ENCODE measurements at places on chromosomes 13 and 19. TPM values are rescaled to one million over a fixed set of nuclear protein-coding genes. Genes with fewer than 3 reads are reported as not detected.

Gene CADM4
- 10.5 TPM for polyA plus RNA-seq

Gene ZNF844
- polyA plus RNA-seq = 2.1 TPM

Gene ZNF730
- polyA plus RNA-seq = not detected

Gene IZUMO1
- polyA plus RNA-seq = 1.9 TPM

Gene PDX1
- polyA plus RNA-seq = 26.1 TPM

Gene CBARP
- polyA plus RNA-seq = 2.6 TPM

Gene IZUMO2
- not detected for polyA plus RNA-seq

Gene SLC7A10
- polyA plus RNA-seq = 1.3 TPM

Gene PSG3
- polyA plus RNA-seq = not detected

Gene FPR1
- 0.57 TPM for polyA plus RNA-seq

Gene NDFIP2
- 15.0 TPM for polyA plus RNA-seq

Gene SLITRK6
- 0.49 TPM for polyA plus RNA-seq

Gene SETDB2
- 5.1 TPM for polyA plus RNA-seq

Gene PODNL1
- polyA plus RNA-seq = 0.76 TPM

Gene SIGLEC6
- polyA plus RNA-seq = not detected

Gene ACP7
- 0.42 TPM for polyA plus RNA-seq

Gene APC2
- 0.27 TPM for polyA plus RNA-seq

Gene PAF1
- 41.1 TPM for polyA plus RNA-seq

Gene MISP3
- polyA plus RNA-seq = 13.3 TPM

Gene HS6ST3
- 3.4 TPM for polyA plus RNA-seq

Gene ZNF665
- polyA plus RNA-seq = 1.4 TPM

Gene CELF5
- polyA plus RNA-seq = 0.30 TPM

Gene ZNF71
- 1.9 TPM for polyA plus RNA-seq

Gene CEACAM3
- polyA plus RNA-seq = not detected

Gene ZNF441
- 2.5 TPM for polyA plus RNA-seq

Gene SOHLH2
- not detected for polyA plus RNA-seq

Gene MBD3L2
- not detected for polyA plus RNA-seq

Gene FPR3
- polyA plus RNA-seq = 0.61 TPM

Gene DIAPH3
- polyA plus RNA-seq = not detected

Gene EEF1AKMT1
- polyA plus RNA-seq = 6.4 TPM

Gene ZNF729
- polyA plus RNA-seq = not detected

Gene EFNB2
- polyA plus RNA-seq = 4.4 TPM

Gene MIA
- polyA plus RNA-seq = 0.94 TPM

Gene ACOD1
- polyA plus RNA-seq = not detected

Gene SYNGR4
- polyA plus RNA-seq = 16.4 TPM

Gene PRR22
- 18.7 TPM for polyA plus RNA-seq

Gene SIGLEC10
- 0.53 TPM for polyA plus RNA-seq

Gene FFAR3
- 2.7 TPM for polyA plus RNA-seq

Gene DPF1
- 0.26 TPM for polyA plus RNA-seq

Gene CCL25
- not detected for polyA plus RNA-seq

Gene MUC16
- polyA plus RNA-seq = 0.84 TPM

Gene GRK1
- 0.02 TPM for polyA plus RNA-seq

Gene BRCA2
- 0.19 TPM for polyA plus RNA-seq

Gene CASP14
- 0.73 TPM for polyA plus RNA-seq

Gene NLRP9
- 0.04 TPM for polyA plus RNA-seq

Gene GNG14
- not detected for polyA plus RNA-seq

Gene LINGO3
- polyA plus RNA-seq = not detected

Gene PCDH20
- 0.94 TPM for polyA plus RNA-seq

Gene IGLON5
- 0.07 TPM for polyA plus RNA-seq

Gene GAMT
- polyA plus RNA-seq = 200 TPM

Gene ELL
- 10.3 TPM for polyA plus RNA-seq

Gene DAND5
- polyA plus RNA-seq = 0.16 TPM

Gene NLRP5
- polyA plus RNA-seq = not detected

Gene EDDM13
- not detected for polyA plus RNA-seq

Gene C19orf47
- polyA plus RNA-seq = 8.7 TPM

Data from pancreas (tissue), 10 donors.